CD4-positive, alpha-beta T cell treated with Interferon alpha-2 for 1 hour (primary cell): ENCODE measurements at places on chromosomes 2 and 18.

DNA sequence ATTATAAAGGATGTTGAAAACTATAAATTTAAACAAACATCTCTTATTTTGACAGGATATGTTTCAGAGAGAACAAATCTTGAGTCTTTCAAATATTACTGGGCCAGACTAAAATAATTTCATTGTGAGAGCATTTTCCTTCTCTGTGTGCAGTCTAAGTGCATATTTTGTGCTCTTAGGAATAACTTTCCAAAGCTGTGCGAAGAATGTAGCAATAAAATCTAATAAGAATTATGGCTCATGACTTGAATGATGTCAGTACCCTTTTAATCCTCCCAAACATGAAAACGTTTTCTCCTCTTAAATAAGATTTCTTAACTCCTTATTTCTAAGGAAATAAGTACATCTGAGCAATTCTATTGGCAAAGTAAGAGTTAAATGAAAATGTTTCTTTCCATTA lies 76.2 kb upstream of the EFEMP1 start:
- no peak for DNase-seq

- no peak for DNase-seq
These were observed 30.6 kb downstream of the SEPTIN10 start for GRCh38 chr2:109582928-109583895.

DNA sequence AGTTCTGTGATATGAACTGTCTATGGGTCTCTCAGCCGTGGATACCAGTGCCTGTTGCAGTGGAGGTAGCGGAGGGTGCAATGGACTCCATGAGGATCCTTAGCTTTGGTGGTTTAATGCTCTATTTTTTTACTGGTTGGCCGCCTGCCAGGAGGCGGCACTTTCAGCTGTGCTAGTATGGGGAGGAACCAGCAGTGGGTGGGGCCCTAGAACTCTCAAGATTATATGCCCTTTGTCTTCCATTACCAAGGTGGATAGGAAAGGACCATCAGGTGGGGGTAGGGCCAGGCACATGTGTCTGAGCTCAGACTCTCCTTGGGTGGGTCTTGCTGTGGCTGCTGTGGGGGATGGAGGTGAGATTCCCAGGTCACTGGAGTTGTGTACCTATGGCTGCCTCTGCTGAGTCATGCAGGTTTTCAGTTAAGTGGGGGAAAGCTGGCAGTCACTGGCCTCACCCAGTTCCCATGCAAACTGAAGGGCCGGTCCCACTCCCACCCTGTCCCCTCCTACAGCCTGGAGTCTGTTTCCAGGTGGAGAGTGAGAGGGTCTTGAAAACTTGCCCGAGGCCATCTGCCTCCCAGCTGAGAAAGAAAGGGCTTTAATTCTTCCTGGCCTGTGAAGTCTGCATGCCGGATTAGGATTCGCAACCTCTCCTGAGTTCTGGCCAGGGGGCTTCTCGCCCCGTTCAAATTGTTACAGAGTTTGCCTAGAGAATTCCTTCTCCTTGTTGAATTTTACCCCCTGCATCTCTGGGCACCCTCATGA lies 14.5 kb downstream of the KCNS3 start:
- DNase-seq = no peak

- DNase-seq = no peak
These were observed 98.7 kb downstream of the MYCN start for GRCh38 chr2:16039055-16039454.

GRCh38 chr2:237280939-237281338 lies 133.0 kb downstream of the COL6A3 start:
- DNase-seq = no peak

DNA sequence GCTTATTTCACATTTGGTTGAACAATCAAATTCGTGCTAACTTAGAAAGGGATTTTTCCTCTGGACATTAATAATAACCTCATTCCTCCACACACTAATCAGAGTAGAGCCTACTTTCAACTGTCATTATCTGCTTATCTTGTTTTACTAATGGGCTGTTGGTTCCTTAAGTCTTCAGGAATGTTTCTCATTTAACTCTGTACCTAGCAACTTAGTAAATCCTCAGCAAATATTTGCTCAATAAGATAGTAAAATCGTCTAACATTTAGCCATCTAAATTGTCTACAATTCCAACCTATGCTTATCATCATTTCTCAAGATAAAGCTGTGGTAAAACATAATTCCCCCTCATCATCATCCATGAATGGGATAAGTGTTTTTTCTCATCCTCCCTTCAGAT lies 98.1 kb downstream of the CDH2 start:
- DNase-seq = no peak

DNA sequence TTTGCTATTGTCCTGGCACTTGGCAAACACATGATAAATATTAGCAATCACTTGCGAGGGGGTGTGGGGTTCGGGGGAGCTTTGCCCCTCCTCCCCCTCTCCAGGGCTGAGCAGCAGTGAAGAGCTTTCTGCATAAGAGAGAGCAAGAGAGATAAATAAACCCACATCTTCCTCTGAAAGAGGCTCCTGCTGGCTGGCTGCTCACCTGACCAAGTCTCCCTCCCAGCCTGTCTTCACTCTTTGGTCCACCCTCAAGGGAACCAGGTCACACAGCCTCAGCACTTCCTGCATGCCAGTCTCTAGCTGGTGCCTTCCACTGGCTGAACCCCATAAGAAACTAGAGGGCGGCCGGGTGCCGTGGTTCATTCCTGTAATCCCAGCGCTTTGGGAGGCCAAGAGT lies 18.5 kb upstream of the YWHAQ start:
- DNase-seq = no peak

- DNase-seq = no peak
These were observed 37.2 kb downstream of the PRKCE start for GRCh38 chr2:45688479-45689298.

- no peak for DNase-seq
These were observed 248.7 kb upstream of the PIK3C3 start for GRCh38 chr18:41706301-41706700.

DNA sequence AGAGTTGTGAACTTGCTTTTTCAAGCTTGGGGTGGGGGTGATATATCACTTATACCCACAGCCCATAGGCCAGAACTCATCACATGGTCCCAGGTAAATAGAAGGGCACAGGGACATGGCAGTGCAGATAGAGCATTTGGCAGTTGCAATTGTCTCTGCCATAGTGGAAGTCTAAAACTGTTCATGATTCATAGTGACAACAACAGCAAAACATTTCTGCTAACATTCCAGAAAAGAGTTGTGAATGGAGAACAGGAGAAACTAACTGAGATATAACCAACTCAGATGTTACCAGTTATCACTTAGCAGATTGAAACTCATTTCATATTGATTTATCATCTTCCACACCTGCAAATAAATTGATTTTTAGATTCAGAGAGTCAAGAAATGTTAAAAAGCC lies 278.6 kb upstream of the KYNU start:
- DNase-seq = no peak

DNA sequence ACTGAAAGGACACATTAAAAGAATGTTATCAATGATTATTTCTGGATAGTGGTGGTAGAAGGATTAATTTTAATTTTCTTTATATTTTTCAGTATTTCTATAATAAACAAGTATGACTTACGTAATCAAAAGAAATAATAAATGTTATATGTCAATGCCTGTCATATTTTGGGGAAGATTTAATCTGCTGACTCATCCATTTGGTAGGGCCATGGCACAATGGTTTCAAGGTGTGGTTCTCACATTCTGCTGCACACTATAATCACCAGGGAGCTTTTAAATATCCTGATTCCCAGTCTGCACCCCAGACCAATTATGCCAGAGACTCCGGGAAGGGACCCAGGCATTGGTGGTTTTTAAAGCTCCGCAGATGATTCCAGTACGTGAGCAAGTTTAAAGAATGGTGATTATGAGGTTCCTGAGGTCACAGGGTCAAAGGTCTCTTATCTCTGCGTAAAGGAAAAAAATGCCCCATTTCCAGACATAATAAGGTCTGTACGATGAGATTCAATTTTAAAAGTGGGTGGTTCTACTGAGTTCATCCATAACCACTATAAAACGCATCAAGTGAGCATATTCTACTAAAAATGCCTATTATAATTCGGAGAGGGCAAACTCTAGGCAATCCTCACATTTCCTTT lies 27.2 kb downstream of the WIPF1 start:
- DNase-seq = no peak
